ENCODE measurements at places on chromosomes 4 and X.

- DNase-seq = no peak
Measured at GRCh38 chr4:183636923-183637322, 22.1 kb downstream of the RWDD4 start.

DNA sequence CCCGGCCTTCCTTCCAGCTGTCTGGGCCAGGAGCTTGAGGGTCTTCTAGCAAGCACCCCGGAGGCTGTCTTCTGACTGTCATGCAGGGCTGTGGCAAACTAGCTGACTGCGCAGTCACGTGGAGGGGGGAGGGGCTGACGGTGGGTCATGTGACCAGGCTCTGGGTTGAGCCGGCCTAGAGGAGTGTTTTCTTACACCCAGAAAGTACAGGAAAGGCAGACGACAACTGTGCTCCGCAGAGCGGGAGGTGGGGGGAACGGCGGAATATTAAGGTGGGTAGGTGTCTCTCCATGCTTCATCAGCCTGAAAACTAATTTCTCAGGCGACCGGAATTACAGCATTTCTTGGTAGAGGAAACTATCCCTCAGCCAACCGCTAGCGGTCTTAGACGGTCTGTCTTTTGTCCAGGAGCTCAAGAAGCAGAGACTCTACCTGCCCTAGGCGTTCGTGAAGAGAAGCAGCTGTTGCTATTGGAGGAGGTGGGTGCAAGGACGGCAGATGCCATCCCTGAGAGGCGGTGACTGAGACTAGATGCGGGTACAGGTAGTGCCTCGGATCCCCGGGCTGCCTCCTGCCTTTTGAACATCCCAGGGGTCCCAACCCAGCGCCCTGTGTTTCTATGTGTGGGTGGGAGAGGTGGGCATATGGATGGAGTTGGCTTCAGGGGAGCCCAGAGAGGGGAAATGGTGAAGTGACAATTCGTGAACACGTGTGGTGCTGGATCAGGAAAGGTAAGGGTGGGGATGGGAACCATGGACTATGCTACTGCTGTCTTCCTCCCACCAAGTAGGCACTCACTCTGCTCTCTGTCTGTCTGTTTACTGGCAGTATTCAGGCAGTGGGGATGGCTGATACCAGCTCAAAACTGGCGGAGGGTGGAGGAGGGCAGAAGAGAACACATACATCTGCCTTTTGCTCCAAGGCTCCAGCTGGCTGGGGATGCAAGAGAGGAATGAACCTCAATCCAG, 8.8 kb downstream of the GPRASP1 start:
- DNase-seq = peak; percentile 80

- no peak for DNase-seq
Measured at GRCh38 chr4:82320351-82320750, 53.4 kb downstream of the HNRNPD start.

- no peak for DNase-seq
Measured at GRCh38 chrX:120549483-120550452, 11.0 kb downstream of the CUL4B start.

- DNase-seq = no peak
Measured at GRCh38 chr4:172892300-172892699, 276.3 kb upstream of the GALNT7 start.

- DNase-seq = no peak
Measured at GRCh38 chrX:24487571-24487970, 22.5 kb downstream of the PDK3 start.

DNA sequence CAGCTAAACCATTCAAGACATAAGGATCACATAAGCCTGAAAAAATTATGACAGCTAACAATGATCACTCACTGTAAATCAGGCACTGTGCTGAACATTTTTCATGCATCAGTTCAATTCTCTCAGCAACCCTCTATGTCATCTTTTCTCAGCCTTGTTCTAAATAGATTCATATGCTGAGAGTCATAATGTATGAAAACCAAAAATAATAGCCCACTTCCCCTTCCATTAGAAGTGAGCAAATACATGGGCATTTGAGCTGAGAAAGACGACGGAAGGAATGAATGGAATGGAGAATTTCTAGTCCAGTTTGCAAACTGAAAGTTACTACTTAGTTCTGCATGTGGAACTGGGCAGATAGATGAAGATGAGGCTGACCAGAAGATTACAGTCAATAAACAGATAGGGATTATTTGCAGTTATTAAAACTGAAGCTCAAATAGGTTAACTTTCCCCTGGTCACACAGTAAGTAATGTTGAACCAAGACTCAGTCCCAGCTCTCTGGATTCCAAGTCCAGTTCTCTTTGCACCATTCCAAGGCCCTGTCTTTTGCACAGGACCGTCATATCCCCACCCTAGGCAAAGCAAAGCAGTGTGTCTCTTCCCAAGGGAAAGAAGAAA, 1.6 kb upstream of the SH3RF1 start:
- no peak for DNase-seq

DNA sequence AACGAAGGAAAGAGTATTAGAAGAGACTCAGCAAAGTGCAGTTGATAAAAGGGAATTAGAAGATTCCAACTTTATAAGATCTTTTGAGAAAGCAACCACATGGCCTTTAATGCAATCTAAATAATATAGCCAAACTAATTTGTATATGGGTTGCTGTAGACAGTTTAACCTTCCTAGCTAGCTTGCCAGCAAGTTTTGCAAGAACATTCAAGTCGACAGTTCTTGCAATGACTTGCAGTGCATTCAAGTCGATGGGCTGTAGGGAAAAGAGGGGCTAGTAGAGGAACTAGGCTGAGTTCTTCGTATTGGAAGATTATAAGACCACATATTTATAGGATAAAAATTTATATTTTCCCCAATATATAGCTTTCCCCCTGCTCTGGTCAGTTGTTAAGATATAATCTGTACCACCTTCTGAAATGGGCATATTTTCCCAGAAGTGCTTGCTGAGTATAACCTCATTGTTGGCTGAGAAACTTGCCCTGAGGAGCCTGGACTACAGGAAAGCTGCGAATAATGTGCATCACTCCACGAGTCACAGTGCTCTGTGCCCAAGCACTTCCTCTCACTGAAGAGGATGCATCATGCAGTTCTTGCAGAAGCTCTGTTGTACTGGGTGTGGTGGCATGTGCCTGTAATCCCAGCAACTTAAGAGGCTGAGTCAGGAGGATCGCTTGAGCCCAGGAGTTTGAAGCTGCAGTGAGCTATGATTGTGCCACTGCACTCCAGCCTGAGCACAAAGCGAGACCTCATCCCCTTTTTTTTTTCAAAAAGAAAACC, 56.7 kb downstream of the DOCK11 start:
- DNase-seq = no peak

DNA sequence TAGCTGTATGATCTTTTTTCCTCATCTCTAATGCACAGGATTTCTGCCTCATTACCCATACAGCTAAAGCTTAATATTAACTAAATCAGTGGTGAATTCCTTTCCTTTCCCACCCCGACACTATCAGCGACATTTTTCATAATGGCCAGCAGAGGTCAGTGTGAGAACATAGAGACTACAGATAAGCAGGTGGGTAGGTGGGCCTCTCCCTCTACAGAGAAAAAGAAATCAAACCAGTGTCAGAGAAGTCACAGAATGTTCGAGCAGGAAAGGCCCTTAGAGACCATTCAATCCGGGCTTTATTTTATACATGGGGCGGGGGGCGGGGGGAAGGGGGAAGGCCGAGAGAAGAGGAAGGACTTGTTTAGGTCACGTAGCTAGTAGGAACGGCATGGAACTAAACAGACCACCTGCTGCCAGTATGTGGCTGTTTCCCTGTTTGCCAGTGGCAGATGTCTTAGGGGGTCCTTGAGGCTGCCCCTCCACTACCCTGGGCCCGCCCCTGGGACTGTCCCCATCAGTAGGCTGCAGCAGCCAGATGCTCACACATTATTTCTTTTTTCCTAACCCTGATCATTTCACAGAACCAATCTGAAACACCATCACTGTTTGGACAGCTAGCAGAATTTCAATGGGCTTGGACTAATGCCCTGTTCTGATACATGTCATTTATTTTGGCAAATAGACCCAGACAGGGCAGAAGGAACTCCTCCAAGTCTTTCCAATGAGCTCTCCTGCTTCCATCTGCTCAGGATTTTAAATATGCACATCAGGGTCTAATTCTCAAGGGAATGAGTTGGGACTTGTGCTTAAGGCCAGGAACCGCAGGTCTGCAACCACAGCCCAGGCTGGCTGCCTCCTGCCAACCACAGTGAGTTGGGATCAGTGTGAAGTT, 133.4 kb downstream of the ATG4A start:
- no peak for DNase-seq

DNA sequence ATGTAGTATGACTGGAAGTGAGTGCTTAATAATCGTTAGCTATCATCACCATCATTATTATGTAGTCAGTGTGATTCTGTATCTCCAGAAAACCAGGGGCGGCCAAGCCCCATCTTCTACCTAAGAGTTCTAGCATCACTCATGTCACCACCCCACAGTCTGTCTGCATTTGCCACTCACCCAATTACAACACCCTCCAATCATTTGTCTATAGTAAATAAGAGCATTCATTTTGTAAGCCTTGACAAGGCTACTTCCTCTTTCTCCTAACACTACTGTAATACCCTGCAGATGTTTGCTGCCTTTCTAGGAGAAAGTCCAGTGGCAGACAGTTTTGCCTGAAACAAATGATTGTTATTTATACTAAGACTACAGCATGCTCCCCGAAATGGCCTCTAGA, 15.8 kb upstream of the IL21 start:
- no peak for DNase-seq

- no peak for DNase-seq
Measured at GRCh38 chr4:155624478-155624877, 42.2 kb upstream of the GUCY1A1 start.

DNA sequence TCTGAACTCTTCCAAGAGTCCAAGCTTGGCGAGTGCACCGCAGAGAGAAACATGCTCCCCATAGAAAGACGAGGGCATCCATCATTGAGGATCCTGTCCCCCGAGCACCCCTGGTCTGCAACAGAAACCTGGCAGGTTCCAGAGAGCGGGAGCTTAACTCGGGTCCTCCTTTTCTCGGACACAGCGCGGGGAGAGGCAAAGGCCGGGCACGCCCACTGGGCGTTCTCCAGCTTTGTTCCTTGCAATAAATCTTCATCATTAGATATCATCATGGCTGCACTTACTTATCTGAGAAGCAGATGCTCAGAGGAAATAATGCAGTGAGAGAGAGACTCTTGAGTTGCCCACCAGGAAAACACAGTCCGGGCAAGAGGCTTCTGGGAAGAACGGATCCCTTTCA, 90.1 kb upstream of the PSAPL1 start:
- no peak for DNase-seq

- DNase-seq = no peak
Measured at GRCh38 chr4:2685541-2685940, 70.6 kb downstream of the TNIP2 start.

- DNase-seq = no peak
Measured at GRCh38 chr4:76950956-76951671, 1.6 kb downstream of the SEPTIN11 start.

- no peak for DNase-seq
Measured at GRCh38 chr4:73453701-73454005, 17.6 kb downstream of the AFP start.

- DNase-seq = no peak
Measured at GRCh38 chr4:113641025-113641431, 120.5 kb downstream of the CAMK2D start.

DNA sequence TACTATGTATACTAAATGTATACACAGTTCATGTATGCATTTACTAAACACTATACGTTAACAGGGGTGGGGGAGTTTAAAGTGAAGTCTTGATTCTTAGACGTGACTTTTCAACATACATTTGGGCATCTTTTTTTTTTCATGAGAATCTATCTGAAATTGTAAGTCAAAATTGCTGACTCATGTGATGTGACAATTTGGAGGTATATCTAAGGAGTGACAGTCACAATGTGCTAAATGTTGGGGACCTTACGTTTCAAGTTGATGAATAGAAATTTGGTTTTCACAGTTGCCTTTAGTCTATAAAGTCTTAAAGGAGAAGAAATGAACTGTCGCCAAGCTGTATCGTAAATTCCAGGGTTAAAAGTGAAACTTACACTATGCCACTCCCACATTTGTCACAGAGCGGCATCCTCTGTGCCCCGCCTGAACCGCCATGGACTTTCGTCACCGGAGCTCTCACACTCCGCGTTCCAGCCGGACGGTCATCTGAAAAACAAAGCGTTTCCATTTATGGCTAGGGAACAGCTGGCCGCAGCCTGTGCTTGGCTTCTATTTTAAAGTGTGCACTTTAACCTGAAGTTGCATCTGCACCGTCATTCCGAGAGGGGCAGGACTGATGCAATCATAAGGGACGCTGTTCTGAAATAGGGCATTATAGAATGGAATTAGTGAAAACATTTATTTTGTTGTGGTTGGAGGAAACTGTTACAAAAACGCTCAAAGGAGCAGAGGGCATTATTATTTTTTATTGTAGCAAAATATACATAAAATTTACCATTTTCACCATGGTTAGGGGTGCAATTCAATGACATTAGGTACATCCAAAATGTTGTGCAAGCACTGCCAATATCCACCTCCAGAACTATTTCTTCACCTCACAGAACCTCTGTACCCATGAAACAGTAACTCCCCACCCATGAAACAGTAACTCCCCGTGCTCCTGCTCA, 30.9 kb downstream of the PDLIM3 start:
- no peak for DNase-seq

DNA sequence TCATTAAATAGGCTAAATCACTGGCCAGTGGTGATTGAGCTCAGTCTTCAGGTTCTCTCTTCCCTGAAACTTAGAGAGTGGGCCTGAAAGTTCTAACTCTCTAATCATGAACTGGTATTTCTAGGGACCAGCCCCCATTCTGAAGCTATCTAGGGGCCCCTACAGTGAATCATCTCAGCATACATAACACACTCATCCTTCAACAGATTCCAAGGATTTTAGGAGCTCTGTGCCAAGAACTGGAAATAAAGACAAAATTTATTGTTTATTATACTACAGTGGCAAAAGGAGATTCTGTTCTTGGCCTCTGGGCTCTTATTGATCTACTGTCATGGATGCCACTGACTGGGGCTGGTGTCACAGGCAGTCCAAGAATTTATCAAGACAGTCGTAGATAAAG, 263.8 kb upstream of the IGFBP7 start:
- DNase-seq = no peak

- no peak for DNase-seq
Measured at GRCh38 chr4:163193717-163194116, 27.0 kb upstream of the NAF1 start.

- no peak for DNase-seq
Measured at GRCh38 chr4:9808077-9808476, 26.6 kb downstream of the DRD5 start.

GRCh38 chr4:169098532-169098931, 88.5 kb upstream of the CBR4 start:
- no peak for DNase-seq

- DNase-seq = no peak
Measured at GRCh38 chrX:136810493-136810892, 29.8 kb upstream of the ARHGEF6 start.

- DNase-seq = no peak
Measured at GRCh38 chr4:46922205-46922604, 13.2 kb upstream of the COX7B2 start.

DNA sequence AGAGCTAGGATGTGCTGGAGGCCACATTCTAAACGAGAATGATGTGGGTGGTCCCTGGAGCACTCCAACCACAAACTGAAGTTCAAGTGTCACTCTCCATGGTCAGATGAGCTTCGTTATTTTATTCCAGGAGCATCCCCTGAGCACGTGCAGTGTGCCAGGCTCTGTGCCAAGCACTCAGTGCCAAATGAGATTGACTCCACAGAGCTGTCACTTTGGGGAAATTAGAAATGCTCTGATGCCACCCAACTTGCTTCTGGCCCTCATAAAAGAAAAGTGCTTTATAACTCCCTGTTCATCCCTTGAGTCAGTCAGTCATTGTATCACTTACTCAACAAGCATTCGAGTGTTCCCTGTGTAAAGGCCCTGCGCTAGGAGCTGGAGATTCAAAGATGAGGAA, 91.2 kb downstream of the RTL5 start:
- DNase-seq = no peak

GRCh38 chrX:51336584-51336983, 4.0 kb downstream of the NUDT10 start:
- no peak for DNase-seq
